ENCODE measurements at places on chromosomes 6 and 20.
A peak's percentile ranks its signal among the peaks of the same experiment; 100 is the strongest.

DNA sequence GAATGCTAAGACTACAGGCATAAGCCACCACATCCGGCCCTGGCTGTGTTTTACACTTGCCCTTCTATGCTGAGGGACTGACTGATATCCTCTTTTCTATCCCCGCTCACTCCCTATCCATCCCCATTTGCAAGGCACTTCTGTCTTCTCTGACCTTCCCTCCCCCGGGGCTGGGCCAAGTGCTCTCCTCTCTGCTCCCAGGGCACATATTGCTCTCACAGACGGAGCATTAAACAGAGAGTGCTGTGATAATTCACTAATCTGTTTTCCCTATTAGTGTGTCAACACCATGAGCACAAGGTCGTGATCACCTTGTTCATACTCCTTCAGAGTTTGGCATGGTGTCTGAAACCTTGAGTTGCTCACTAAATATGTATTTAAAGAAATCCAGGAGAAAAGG, 9.0 kb upstream of the SLC2A12 start:
- DNase-seq: no peak

- DNase-seq: no peak
These were observed 78.9 kb downstream of the MTFR2 start for GRCh38 chr6:136171231-136171630.

DNA sequence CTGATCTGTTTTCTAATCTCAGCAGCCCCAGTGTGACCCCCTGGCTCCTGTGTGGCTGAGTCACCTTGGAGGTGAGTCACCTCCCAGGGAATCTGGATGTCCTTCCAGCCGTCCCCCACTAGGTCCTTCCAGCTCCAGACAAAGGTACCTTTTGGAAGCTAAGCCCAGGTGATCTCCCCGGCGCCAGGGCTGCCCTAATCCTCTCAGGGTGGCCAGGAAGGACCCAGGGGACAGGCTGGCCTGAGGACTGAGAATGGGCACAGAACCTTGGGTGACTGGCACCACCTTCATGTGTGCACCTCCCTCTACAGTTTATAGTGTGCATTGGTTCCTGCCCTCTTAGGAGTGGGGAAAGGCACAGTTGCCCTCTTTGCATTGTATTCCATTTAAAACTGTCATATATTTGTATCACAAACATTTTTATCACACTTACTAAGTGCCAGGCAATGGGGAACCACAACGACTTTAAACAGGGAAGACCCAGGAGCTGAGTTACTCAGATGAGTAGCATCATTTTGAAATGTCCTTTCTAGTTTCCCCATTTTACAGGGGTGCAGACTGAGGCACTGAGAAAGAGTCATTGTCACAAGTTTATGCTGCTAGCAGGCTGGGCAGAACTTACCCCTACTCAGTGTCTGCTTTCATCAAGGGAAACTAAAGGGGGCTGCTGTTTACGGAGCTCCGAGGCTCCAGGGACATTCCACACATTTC, 2.6 kb upstream of the BPIFB4 start:
- no peak for DNase-seq

DNA sequence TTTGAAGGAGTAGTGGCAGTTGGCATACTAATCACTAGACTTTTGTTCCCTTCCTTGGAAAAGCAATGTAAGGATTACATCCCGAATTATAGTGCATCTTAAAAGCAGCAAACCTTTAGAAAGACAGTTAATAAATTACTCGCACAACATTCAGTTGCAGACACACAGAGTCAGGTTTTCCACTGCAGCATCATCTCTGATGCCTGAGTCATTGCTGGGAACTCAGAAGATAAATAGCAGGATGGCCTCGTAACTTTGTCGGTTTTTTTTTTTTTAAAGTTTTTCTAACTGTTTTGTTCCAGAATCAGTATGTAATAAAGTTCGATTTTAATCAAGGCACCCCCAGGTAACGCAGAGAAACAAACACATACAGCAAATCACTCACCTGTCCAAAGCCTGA, 34.3 kb downstream of the GJA10 start:
- DNase-seq: peak; percentile 60

- no peak for DNase-seq
These were observed 68.8 kb downstream of the TSHZ2 start for GRCh38 chr20:53040693-53041589.

DNA sequence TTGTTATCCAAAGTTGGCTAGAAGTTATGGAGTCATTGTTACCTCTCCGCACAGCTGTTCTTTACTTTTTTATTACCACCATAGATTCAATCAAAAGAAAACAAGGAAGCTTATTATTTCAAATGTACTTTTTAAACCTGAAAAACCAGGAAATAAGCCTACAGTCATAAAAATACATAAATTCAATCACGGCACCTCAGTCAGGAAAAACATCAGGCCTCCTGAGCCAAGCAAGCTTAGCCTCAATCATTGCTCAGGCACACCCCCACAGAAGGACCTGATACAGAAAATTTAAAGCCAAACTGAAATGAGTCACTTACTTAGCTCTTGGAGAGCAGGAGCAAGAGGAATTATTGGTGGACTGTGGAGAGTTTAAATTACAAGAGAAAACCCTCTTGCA, 44.3 kb downstream of the MARCKS start:
- no peak for DNase-seq

DNA sequence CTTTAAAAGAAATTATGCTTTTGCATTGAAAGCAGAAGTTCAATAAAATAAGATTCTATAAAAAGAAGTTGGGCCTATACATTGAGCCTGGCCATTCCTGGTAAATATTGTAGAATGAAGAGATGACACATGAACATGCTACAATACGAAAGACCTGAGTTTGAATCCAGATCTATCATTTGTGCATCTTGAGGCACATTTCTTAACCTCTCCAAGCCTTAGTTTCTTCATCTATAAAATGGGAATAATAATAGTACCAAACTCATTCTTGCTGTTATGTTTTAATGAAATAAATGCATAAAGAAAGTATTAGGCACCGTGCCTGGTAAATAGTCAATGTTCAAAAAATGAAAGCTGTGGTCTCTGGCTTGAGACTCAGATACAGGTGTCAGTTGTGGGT, 76.9 kb upstream of the PHACTR2 start:
- DNase-seq: no peak

- DNase-seq: no peak
These were observed 280.4 kb downstream of the UBE3D start for GRCh38 chr6:82785206-82785605.

All from fibroblast of skin of back (primary cell).